ENCODE measurements at places on chromosomes 4 and X.

- DNase-seq, result no peak
These were observed 57.4 kb downstream of the RAPGEF2 start for GRCh38 chr4:159160242-159160641.

GRCh38 chr4:176193938-176194337, 1.4 kb downstream of the SPATA4 start:
- DNase-seq, result no peak

DNA sequence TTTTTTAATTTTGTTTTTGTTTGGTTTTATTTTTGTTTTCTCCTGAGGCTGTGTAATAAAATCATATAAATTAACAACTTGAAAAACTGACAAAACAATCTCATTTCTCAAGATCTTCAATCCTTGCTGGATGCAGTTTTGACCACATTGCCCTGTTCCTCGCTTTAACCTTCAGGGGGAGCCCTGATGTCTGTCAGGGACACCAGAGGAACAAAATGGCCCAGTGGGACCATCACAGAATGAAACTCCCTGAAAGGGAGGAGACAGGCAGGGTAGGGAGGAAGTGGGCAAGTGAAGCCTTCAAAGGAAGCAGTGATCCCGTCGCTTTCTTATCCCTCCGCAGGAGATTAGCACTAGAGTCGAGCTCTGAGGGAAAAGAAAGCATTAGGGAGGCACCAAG, 274.9 kb upstream of the LDB2 start:
- no peak for DNase-seq

GRCh38 chr4:89434364-89434988, 126.9 kb upstream of the GPRIN3 start:
- no peak for DNase-seq

DNA sequence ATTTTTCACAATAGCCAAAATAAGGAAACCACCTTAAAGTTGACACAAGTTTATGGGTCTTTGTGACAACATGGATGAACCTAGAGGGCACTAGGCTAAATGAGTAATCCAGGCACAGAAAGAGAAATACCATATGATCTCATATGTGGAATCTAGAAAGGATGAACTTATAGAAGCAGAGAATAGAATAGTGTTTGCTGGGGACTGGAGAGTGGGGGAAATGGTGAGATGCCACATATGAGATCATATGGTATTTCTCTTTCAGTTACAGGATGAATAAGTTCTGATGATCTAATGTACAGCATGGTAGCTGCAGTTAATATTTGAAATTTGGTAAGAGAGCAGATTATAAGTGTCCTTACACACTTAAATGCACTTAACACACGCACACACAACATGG, 35.9 kb downstream of the F8A2 start:
- DNase-seq, result no peak

DNA sequence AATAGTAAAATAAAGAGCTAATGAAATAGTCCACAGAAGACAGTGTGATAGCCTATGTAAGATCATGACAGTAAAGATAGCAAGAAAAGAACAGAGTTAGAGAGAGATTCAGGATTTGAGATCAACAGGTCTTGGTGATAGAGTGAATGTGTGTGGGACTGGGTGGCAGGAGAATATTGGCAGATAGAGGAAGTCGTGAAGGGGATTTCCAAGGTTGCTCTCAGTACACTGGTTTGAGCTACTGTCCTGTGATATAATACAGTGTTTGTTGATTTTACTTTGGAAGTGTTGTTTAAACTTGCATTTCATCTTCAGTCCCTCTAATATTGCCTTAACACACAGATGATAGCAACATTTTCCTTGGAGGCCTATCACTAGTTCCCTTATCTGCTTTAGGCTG, 44.1 kb downstream of the DTHD1 start:
- DNase-seq, result no peak

DNA sequence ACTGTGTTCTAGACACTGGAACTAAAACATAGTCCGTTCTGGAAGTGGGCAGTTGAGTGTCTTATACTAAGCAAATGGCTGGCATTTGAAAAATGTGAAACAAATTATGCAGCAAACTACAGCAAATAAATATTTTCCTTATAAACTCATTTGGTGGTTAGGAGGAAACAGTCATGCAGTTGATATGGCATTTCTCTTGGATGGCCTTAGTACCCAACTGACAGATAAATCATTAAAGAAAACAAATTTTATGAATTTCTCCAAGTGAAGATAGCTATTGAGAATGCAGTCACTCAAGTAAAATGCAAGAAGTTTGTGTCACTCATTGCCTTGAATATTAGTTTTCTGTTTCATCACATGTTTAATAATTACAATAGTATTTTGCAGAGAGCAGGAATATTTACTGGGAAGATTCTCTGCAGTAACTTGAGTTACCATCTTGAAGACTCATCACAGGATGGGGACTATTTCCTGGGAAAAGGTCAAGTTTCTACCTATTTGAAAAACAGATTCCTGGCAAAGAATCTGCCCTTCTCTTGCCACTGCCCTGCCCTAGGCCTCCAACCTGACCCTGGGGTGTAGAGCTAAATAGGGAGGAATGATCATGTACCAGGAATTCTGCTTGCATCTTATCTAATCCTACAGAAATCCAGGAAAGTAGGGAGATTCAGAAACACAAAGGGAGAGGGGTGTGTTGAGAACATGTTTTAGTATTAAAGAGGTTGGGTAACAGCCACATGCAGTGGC, 105.9 kb downstream of the SH3RF1 start:
- DNase-seq, result no peak

DNA sequence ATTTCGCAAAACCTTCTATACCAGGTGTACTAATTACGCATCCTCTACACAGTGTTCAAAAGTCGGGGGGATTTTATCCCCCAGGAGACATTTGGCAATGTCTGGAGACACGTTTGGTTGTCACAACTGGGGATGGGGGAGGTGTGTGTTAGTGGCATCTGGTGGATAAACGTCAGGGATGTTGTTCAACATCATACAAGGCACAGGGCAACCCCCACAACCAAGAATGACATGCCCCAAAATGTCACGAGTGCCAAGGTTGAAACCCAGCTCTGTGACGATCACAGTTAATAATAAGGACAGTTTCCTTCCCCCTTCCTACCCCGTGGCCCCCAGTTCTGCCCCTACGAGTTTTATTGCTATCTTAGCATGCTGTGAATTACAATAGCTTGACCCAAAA, 15.9 kb upstream of the SEL1L3 start:
- no peak for DNase-seq

- no peak for DNase-seq
These were observed 179.2 kb downstream of the SLC7A11 start for GRCh38 chr4:138062929-138063328.

All from stimulated activated CD8-positive, alpha-beta memory T cell treated with anti-CD3 and anti-CD28 coated beads, Interleukin-15, amount 100 ng/mL, for 24 hours (primary cell).